ENCODE measurements at places on chromosomes 16 and 17.
A peak's percentile ranks its signal among the peaks of the same experiment; 100 is the strongest.

- peak; percentile 7 for DNase-seq
Measured at GRCh38 chr17:5667871-5668270, 83.6 kb upstream of the NLRP1 start.

- DNase-seq = peak; percentile 85
Measured at GRCh38 chr16:22192261-22193062, 13.6 kb upstream of the EEF2K start.

- DNase-seq = no peak
Measured at GRCh38 chr17:66372182-66372581, 69.8 kb downstream of the PRKCA start.

DNA sequence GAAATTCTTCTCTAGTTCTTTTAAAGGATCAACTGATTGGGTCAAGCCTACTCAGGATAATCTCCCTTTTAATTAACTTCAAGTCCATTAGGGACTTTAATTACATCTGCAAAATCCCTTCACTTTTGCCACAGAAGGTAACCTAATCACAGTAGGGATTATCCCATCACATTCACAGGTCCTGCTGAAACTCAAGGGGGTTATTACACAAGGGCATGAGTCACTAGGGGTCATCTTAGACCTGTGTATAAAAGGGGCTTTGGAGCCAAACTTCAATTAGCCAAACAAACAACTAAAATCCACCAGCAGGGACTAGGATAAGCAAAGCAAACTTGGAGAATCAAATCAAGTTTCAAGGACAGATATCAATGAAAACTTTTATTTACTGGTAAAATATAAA, 19.4 kb downstream of the CIAPIN1 start:
- no peak for DNase-seq

DNA sequence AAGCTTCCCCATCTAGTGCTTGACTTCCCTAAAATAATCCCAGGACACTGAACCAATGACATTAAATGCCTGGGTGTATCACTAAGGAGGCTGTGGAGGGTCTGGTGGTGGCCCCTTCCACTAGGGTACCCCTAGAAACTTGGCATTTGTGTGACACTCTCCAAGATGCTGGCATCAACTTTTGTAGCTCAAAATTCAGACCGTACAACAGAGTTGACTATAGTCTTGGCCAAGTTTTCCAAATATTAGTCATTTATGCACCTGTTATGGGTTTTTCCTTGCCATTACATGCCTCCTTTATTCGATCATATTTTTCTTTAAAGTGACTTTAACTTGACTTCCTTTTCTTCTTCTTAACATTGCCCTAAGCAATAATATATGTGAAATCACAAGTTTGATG, 124.8 kb upstream of the CACNG3 start:
- no peak for DNase-seq

- no peak for DNase-seq
Measured at GRCh38 chr16:71609066-71609465, 16.9 kb upstream of the MARVELD3 start.

DNA sequence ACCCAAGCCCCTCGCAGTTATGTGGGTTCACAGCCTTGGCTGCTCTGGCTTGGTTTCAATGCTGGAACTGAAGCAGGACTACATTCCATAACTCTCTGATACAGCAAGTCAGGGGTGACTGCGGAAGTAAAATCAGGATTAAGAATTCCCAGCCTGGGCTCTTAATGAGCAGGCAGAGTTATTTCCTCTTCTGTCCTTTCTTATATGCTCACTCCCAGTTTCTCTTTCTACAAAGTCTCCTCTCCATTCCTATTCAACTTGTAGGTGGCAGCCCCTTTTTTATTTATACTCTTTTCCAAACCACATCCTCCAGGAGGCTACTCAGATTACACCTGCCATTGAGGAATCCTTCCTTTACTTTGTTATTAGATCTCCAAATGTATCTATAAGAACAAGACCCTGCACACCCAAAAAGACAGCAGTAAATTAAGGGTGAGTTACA, 40.3 kb downstream of the HOXB1 start:
- no peak for DNase-seq

- no peak for DNase-seq
Measured at GRCh38 chr16:49398761-49399160, 25.2 kb downstream of the C16orf78 start.

- DNase-seq = peak; percentile 88
Measured at GRCh38 chr17:8152112-8152775, at the start of gene PER1. Gene PER1 (minus strand): TSS chr17:8152404. CDS start chr17:8150706, 1,698 bp downstream.

GRCh38 chr17:77385750-77386501, 245.2 kb downstream of the SEC14L1 start:
- no peak for DNase-seq

- DNase-seq = no peak
Measured at GRCh38 chr16:3597226-3597625, 14.2 kb downstream of the SLX4 start.

DNA sequence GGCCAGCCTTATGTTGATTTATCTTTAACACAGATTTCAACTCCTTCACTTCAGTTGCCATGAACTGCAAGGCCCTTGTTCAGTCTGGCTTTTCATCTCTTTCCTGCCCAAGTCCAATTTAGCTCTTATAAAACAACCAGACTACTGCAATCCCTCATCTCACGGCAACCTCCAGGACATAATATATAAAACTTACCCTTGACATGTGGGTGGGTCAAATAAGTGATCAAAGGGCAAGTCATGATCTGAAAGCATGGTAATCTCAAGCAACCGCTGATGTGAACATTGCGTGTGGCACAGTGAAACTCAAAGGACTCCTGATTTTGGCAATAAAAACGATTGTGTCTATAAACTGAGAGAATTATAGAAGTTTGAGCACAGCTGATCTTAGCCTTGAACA, 364.6 kb downstream of the CDH13 start:
- DNase-seq = no peak

GRCh38 chr16:70612931-70613330, 33.4 kb upstream of the IL34 start:
- DNase-seq = no peak

GRCh38 chr16:12546918-12547607, 256.6 kb downstream of the CPPED1 start:
- no peak for DNase-seq

DNA sequence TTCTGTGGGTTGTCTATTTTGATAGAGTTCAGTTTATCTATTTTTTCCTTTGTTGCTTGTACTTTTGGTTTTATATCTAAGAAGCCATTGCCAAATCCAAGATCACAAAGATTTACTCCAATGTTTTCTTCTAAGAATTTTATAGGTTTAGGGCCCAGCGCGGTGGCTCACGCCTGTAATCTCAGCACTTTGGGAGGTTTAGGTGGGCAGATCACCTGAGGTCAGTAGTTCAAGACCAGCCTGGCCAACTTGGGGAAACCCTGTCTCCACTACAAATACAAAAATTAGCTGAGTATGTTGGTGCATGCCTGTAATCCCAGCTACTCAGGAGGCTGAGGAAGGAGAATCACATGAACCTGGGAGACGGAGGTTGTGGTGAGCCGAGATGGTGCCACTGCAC, 13.7 kb upstream of the ITGA3 start:
- DNase-seq = no peak

Data from MM.1S (cell line).